ENCODE measurements at places on chromosomes 16 and 17. TPM values are rescaled to one million over a fixed set of nuclear protein-coding genes. Genes with fewer than 3 reads are reported as not detected.

Gene TVP23C
- total RNA-seq = 18.9 TPM

- H3K36me3 ChIP-seq = no peaks in the 10 kb centered on the region
- H3K27me3 ChIP-seq = no peaks in the 10 kb centered on the region
- H3K4me1 ChIP-seq = peaks cover 1% of the 10 kb centered on the region
- no peak overlapping the region for H3K4me3 ChIP-seq
- no peak for DNase-seq
These were observed 145.3 kb downstream of the GRIN2A start for GRCh38 chr16:10036956-10037355.

Gene EVPLL
- total RNA-seq = 1.1 TPM

DNA sequence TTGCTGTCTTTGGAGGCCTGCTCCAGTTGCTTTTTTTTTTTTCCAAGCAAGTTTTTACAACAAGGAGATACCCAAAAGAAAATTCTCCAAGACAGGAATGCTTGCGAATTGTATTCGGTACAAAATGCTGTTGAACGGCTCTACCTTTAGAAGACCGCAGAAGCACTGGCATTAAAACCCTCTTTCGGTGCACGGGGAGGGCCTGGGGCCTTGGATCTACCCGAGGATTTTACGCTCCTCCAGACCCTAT is 1.3 kb upstream of the HELZ start:
- no peak overlapping the region for H3K4me3 ChIP-seq
- H3K27ac ChIP-seq = no peak overlapping the region
- DNase-seq = peak; percentile 48
- H3K4me1 ChIP-seq = peaks cover 25% of the 10 kb centered on the region
- H3K27me3 ChIP-seq = no peaks in the 10 kb centered on the region

- no peaks in the 10 kb centered on the region for H3K36me3 ChIP-seq
- no peaks in the 10 kb centered on the region for H3K27me3 ChIP-seq
- no peak overlapping the region for H3K27ac ChIP-seq
- H3K4me1 ChIP-seq = no peaks in the 10 kb centered on the region
- no peak for DNase-seq
These were observed 5.0 kb downstream of the TSPAN10 start for GRCh38 chr17:81641825-81642489.

DNA sequence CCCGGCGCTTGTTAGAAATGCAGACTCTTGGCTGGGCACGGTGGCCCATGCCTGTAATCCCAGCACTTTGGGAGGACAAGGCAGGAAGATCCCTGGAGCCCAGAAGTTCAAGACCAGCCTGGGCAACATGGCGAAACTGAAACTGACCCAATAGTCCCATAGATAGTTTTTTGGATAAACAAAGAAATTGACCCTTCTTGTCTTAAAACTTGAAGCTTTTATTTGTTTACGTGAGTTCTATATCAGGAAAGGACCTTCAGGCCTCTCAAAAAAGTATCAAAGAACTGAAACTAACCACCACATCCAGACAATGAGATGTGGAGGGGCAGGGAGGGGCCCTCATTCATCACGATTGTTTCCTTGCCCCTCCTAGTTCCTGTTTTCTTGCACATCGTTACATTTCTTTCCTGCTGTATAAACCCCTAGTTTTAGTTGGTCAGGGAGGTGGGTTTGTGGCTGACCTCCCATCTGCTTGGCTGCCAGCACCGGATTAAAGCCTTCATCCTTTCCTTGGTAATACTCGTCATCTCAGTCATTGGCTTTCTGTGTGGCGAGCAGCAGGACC is 29.9 kb upstream of the PRM1 start:
- no peaks in the 10 kb centered on the region for H3K27me3 ChIP-seq
- no peak overlapping the region for H3K4me3 ChIP-seq
- no peak overlapping the region for H3K27ac ChIP-seq
- no peaks in the 10 kb centered on the region for H3K36me3 ChIP-seq
- peaks cover 39% of the 10 kb centered on the region for H3K4me1 ChIP-seq

GRCh38 chr17:78113804-78114785 is 14.5 kb downstream of the TMC6 start:
- H3K4me1 ChIP-seq = peaks cover 9% of the 10 kb centered on the region
- no peak overlapping the region for H3K27ac ChIP-seq
- no peak for DNase-seq
- no peaks in the 10 kb centered on the region for H3K36me3 ChIP-seq

- H3K27ac ChIP-seq = no peak overlapping the region
- H3K4me3 ChIP-seq = no peak overlapping the region
- no peaks in the 10 kb centered on the region for H3K27me3 ChIP-seq
- H3K36me3 ChIP-seq = no peaks in the 10 kb centered on the region
These were observed 483.1 kb upstream of the PSMD7 start for GRCh38 chr16:73813527-73813926.

DNA sequence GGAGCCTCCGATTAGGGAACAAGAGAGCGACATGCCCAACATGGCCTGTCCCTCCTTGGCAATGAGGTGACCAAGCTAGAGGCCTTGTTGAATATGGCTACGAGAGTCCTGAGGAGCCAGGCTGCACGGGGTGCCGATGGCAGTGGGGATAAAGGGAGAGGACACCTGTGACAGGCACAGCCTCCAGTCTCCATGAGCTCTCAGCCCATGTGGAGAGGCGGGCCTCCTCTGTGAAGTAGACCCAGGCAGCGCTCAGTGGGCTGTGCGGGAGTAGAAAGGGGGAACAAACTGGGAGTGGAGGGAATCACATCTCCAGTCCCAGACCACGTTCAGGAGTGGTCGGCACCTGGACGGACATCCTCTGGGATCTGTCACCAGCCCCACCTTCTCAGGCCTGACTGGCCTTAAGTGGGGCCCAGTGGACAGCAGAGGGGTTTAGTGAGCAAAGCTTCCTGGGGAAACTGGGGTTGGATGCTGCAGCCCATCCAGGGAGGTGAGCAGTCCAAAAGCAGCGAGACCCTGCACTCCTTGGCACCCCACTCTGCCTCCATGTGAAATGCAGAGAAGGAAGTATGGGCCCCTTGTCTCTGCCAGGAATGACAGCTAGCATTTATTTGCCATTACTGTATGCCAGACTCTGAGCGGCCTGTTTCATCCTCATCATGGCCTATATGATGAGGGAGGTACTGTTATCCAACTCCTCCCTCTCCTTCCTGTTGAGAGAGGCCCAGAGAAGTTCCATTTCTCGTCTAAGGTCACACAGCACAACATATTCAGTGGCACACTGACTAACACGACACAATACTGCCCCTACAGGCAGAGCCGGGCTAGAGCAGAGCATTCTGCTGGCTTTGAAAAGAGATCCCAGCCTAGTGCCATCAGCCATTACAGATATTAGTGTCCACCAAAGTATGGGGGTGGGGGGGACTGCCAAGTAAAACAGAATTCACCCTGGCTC is 4.5 kb upstream of the TMEM92 start:
- H3K27me3 ChIP-seq = no peaks in the 10 kb centered on the region
- H3K4me1 ChIP-seq = peaks cover 78% of the 10 kb centered on the region
- peak; percentile 91 for DNase-seq
- no peak overlapping the region for H3K4me3 ChIP-seq
